ENCODE measurements at places on chromosomes 2 and 18.

DNA sequence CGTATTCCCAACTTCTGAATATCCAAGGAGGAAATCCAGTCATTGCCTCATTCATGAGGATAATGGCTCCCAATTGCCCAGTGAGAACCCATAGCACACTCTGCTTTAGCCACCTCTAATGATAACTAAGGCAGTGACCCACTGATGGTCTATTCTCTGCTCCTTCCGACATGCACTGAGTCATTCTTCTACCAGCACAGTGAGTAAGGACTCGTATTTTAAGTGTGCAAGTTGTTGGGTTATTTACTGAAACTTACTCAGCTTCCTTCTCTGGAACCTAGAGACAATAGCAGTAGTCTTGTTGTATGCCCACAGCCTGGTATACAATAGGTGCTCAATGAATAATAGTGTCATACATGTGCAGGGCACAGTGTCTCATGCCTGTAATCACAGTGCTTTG, 81.1 kb upstream of the ZNF397 start:
- no peak for DNase-seq

GRCh38 chr2:3243804-3244203, 133.8 kb downstream of the EIPR1 start:
- no peak for DNase-seq

- no peak for DNase-seq
Observed at GRCh38 chr2:165665614-165666013, 128.4 kb downstream of the GALNT3 start.

GRCh38 chr2:172305066-172305465, 122.3 kb upstream of the ITGA6 start:
- no peak for DNase-seq

DNA sequence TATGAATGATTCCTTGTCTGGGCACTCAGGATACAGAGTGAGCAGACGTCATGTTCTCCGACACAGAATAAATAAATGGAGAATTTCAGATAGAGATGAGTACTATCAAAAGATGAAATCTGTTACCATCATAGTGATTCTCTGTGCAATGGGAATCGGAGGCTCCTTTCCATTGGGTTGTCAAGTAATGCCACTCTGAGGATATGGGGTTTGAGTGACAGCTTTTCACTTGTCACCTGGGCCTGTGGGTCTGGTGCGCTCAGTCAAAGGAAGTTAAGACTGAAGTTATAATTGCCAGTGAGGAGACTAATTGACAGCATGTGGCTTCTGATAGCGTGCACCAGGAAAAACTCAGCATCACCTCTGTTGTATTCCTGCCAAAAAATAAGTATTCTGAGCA, 387.2 kb downstream of the SOX11 start:
- no peak for DNase-seq

GRCh38 chr2:27308359-27308881, at the start of gene UCN:
Gene UCN, minus strand, starts transcription at chr2:27308445. Its CDS starts 550 bp downstream, at chr2:27307895.
- DNase-seq, result no peak

DNA sequence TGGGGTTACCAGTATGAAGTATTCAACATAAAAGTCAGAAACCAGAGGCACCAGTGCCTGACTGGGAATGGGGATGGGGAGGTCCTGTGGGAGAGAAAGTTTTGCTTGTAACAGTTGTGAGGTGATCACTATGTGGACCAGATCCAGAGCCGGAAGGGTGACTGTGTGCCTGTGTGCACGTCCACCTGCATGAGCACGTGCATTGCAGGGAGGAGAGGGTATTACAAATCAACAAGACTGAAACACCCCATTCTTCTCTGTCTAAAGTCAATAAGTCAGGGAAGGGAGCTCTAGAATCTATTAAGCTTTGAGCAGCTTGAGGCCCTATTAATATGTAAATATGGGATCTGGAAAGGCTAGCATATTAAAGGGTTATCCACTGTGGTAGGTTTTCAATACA, 241.0 kb upstream of the ACVR2A start:
- no peak for DNase-seq

GRCh38 chr2:11437602-11438001, 28.4 kb downstream of the E2F6 start:
- DNase-seq, result no peak

GRCh38 chr18:38297910-38298309, 732.3 kb upstream of the CELF4 start:
- DNase-seq, result no peak

DNA sequence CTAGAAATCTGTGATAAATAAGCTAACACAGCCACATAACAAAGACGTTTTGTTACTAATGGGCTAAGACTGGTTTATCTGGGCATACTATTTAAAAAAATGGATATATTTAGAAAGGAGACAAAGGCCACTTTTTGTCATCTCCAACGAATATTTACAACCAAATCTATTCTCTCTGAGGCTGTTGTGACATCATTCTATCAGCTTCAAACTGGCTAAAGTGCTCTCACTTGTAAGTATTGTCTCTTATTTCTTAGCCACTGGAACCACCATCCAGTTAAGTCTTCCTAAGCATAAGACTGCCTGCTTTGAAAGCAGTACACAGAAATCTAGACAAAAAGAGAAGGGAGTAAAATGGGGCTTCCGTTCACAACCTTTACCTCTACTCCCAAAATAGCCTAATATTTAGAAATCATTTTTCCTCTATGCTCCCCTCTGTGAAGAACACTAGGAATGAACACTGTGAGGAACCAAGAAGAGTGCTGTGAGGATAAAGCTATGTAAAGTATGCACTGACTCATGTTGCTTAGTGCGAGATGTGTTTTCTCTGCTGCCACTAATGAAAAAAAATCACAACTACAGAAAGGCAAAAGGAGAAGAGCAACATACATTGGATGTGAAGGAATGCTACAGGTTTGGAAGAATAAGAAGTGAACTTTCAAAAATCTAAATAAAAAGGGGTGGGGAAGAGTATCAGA, 264.1 kb downstream of the EXOC6B start:
- no peak for DNase-seq

GRCh38 chr2:9071032-9071431, 67.5 kb upstream of the MBOAT2 start:
- no peak for DNase-seq

DNA sequence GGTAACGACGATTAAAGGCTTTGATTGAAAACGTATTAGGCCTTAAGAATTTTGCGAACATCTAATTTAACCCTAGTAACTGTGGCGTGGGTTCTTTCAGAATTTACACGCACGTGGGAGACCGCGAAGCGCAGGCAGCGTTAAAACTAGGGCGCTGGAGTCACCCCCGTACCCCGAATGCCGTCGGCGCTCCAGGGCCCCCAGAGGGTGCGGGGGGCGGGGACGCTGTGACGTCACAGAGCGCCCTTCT, 673 bp upstream of the SMCHD1 start:
- DNase-seq, result no peak

- no peak for DNase-seq
Observed at GRCh38 chr2:225074919-225075681, 32.8 kb upstream of the DOCK10 start.

DNA sequence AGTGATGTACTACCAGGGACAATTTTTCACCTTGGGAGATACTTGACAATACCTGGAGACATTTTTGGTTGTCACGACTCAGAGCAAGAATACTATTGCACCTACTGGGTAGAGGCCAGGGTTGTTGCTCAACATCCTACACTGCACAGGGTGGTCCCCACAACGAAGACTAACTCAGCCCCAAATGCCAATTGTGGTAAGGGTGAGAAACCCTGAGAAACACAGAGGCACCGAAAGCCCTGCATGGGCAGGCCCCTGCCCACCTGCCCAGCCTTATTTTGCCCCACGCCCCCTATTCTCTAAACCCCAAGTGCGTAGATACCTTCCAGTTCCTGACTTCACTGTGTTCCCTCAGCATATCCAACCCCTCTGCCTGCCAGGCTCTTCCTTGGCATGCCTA, 163.1 kb upstream of the PKDCC start:
- DNase-seq, result no peak

GRCh38 chr2:162994718-162995117, 156.2 kb upstream of the KCNH7 start:
- no peak for DNase-seq

DNA sequence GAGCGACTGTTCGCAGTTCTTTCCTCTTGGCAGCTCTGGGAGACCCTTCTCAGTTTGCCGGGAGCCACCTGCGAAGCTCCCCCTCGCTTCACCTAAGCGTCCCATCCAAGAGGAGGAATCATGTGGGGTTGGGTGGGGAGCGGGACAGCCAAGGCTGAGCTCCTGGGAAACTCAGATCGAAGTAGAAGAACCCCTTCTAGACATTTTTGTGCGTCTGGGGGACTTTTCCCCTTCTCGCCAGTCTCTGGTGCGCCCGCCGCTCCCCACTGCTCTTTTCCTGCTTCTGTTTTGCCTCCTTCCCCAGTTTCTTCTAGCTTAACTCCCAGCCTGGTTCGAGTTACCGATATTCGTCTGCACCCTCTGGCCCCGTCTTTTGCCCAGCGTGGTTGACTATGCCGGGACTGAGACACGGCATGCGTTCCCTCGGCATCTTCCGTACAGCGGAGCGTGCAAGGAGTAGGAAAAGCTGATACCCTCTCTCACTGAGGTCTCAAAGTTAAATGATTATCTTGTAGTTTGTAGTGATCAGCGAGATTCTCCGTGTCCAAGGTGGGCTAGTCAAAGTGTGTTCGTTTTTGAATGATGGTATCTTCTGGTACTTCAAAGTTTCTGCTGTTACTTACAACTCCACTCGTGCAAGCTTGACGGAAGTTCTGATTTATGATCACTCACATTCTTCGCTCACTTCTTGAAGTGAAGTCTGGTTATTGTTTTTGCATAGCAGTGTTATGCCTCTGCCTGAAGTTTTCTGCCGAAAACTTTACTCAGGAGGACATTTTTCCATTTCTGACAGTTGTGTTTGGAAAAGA, 664 bp downstream of the CAMKMT start:
- no peak for DNase-seq

DNA sequence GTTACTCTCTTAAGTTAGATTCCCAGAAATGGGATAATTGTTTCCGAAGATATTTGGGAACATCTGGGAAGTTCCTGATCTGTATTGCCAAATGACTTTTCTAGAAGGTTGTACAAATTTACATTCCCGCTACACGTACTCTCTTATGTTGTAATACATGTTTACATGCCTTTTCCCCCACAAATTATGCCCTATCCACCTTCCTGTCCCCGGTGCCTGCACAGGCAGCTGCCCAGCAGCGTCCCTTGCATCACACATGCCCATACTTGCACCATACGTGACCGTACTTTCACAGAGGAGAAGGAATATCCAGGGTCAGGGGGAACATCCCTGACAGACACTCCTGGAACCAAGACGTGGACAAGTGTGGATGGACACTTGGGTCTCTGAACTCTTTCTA, 24.2 kb upstream of the KLF11 start:
- DNase-seq, result no peak

- DNase-seq, result no peak
Observed at GRCh38 chr2:216635701-216636550, 2.7 kb downstream of the IGFBP2 start.

DNA sequence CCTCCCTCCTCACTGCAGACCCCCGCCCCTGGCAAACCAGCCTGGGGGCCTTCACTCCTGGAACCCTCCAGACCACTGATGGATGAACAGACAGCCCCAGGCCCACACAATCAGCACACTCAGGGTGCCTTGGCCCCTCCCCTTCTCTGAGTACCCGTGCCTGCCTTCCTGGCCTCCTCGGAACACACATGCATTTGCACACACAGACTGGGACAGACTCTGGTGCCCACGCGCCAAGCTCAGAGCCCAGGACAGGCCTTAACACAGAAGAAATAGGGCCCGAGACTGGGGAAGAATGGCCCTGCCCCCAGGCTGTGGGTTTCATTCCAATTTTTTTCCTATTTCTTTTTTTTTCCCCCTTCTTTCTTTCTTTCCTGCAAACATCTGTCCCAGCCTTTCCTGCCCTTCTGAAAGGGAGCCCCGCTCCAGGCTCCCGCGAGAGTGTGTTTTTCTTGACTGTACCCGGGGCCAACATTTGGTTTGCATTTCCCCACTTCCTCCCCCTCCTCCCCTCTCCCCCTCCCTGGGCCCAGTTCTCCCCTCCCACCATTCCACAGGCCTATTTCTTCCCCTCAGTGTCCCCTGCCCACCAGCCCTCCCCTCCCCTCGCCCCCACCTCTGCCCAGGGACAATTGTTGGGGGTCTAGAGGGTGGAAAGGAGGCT, 618 bp upstream of the TNS1 start:
- no peak for DNase-seq

GRCh38 chr2:233901367-233901766, 15.8 kb upstream of the TRPM8 start:
- DNase-seq, result no peak

DNA sequence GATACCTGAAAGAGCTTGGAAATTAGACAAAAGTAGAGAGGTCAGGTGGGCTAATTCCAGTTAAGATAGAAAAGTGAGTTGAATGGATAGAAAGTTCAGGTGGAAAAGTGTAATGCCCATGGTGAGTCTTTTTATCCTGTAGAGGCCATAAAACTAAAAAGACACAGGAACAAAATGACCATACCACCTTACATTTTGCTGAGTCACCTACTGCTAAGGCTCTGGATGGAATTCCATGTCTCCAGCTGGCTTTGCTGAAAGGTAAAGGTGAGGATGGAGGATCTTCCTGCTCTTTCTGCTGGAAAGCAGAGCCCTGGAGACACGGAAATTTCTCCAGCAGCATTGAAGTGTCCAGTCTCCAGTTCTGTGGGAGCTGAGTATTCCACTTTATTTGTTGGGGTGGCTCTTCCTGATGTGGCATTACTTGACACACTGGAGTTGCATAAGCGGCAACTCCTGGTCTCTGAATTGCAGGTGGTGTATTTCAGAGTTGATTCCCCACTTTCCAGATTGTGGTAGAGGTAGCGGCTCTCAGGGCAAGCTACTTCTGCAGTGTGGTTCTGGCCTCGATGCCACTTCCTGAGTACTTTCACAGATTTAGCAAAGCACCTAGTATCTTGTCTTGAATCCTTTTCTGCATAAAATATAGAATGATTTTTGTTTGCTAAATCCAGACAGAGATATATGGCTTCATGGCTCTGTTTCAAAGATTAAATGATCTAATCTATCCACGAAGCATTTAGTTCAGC, 10.7 kb downstream of the IL1RL2 start:
- DNase-seq, result no peak

DNA sequence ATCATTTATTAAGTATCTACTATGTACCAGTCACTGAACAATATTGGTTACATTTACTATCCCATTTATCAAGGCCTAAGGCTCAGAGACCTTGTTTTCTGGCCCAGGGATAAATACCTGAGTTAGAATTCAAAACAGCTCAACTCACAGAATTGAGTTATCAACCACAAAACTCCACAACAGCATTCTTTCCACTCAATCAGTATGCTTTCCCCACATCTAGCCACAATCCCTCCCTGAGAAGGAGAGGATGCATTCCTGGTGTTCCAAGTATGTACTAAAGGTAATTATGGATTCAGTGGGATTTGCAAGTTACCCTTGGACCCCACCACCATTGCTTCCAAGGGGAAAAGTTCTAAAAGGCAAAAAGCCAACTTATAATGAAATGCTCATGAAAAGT, 104.2 kb upstream of the PID1 start:
- DNase-seq, result no peak

Measured in cortex of kidney (tissue), 1 donor.